ENCODE measurements at places on chromosomes 12 and 14.

- no peak overlapping the region for H3K27ac ChIP-seq
- no peaks in the 10 kb centered on the region for H3K36me3 ChIP-seq
- DNase-seq: no peak
- H3K4me3 ChIP-seq: no peak overlapping the region
Observed at GRCh38 chr14:94345344-94346064, 22.4 kb upstream of the SERPINA6 start.

DNA sequence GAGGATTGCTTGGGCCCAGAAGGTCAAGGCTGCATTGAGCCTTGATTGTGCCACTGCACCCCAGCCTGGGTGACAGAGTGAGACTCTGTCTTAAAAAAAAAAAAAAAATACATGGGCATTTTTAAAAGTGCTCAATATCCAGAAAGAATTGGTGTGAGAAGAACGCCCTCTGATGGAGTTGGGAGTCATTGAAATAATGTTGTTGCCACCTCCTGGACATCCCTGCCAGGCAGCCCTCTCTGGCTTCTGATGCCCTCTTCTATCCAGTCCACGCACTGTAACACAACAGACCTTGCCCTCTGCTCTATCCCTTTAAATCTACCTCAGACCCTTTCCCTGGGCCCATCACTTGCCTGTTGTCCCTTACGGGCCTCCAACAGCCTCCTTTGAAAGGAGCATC is 4.9 kb downstream of the PTGDR start:
- peaks cover 20% of the 10 kb centered on the region for H3K27me3 ChIP-seq
- no peak for DNase-seq
- H3K4me1 ChIP-seq: peaks cover 15% of the 10 kb centered on the region
- H3K36me3 ChIP-seq: no peaks in the 10 kb centered on the region
- no peak overlapping the region for H3K27ac ChIP-seq
- no peak overlapping the region for H3K4me3 ChIP-seq

- no peaks in the 10 kb centered on the region for H3K36me3 ChIP-seq
- no peak overlapping the region for H3K4me3 ChIP-seq
- H3K27ac ChIP-seq: no peak overlapping the region
- DNase-seq: no peak
- H3K4me1 ChIP-seq: no peaks in the 10 kb centered on the region
- H3K27me3 ChIP-seq: no peaks in the 10 kb centered on the region
Observed at GRCh38 chr14:53758141-53758540, 198.5 kb downstream of the BMP4 start.

DNA sequence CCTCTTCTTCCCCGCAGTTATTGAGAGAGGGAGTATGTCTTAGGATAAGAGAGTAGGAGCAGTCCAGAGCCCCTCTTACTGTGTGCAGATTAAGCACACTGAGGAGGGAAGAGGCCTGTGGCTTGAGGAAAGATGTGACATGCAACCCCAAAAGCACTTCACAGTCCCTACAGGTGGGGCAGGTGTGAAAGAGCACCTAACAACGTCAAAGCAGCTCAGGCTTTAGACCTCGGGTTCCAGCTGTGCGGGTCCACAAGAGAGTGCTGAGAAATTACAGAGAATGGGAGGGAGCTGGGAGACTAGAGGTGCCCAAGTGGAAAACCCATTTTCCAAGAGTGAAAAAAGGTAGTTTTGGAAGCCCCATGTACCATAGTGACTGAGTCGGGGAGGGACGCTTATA is 127.6 kb downstream of the SLC25A47 start:
- H3K4me3 ChIP-seq: no peak overlapping the region
- H3K36me3 ChIP-seq: no peaks in the 10 kb centered on the region
- no peak for DNase-seq
- H3K27ac ChIP-seq: no peak overlapping the region

- no peak overlapping the region for H3K4me3 ChIP-seq
- no peaks in the 10 kb centered on the region for H3K36me3 ChIP-seq
- peaks cover 21% of the 10 kb centered on the region for H3K4me1 ChIP-seq
- no peaks in the 10 kb centered on the region for H3K27me3 ChIP-seq
Observed at GRCh38 chr12:104602896-104603295, 146.1 kb downstream of the CHST11 start.

DNA sequence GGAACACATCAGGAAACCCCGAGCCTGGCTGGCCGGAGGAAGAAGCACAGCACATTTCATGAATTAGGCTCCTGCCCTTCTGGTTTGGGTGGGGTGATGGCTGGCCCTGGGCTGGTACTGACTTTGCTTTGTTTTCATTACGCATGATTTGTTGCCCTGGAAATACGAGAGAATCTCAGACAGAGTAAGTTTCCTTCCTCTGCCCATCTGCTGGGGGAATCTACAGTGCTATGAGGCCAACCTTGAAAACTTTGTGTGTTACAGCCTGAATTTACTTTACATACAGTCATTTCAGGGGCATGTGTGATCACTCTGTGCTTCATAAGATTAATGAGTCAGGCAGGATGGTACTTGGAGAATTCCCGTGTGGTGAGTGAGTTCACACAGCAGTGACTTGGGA is 20.5 kb upstream of the SLC5A8 start:
- no peaks in the 10 kb centered on the region for H3K36me3 ChIP-seq
- no peak for DNase-seq
- no peak overlapping the region for H3K27ac ChIP-seq
- no peaks in the 10 kb centered on the region for H3K27me3 ChIP-seq
- H3K4me1 ChIP-seq: no peaks in the 10 kb centered on the region

- no peaks in the 10 kb centered on the region for H3K4me1 ChIP-seq
- no peaks in the 10 kb centered on the region for H3K27me3 ChIP-seq
- no peak overlapping the region for H3K4me3 ChIP-seq
- no peaks in the 10 kb centered on the region for H3K36me3 ChIP-seq
- no peak for DNase-seq
- no peak overlapping the region for H3K27ac ChIP-seq
Observed at GRCh38 chr14:89746654-89747053, 207.9 kb downstream of the EFCAB11 start.

DNA sequence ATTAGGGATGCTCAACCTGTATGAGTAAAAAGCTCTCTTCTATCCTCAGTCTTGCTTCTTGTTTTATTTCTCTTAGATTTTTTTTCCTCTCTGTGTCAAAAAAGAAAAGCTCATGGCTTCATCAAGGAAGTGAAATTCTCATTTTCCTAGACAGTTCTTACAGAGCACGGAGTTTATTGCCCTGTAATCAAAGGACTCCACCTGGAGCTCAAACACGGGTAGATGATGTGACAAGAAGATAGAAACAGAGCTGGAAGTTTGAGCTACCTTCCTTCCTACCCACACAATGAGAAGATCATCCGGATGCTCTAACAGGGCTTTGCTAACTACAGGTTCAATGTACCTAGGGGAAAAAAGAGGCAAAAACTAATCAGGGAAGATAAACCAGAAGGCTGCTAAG is 564.8 kb downstream of the MED13L start:
- DNase-seq: no peak
- H3K36me3 ChIP-seq: no peaks in the 10 kb centered on the region
- no peak overlapping the region for H3K4me3 ChIP-seq
- no peak overlapping the region for H3K27ac ChIP-seq
- H3K27me3 ChIP-seq: no peaks in the 10 kb centered on the region

DNA sequence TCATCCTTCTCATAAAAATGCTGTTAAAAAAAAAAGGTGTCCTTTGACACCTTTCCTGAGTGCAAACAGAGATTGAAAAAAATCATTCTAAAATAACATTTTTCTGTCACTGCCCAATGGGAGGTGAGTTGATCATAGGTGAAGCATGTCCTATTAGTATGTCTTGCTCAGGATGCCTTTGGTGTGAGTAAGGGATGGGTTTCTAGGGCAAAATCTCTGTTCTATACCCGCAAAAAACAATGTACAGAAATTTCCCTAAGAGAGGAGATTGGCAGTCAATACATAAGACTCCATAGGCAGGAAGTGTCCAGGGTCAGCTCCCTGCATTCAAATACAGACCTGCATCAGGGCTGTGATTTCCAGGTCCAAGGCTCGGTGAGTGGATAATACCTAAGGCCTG is 195.2 kb downstream of the DAD1 start:
- no peak overlapping the region for H3K4me3 ChIP-seq
- no peaks in the 10 kb centered on the region for H3K27me3 ChIP-seq
- DNase-seq: no peak

- H3K36me3 ChIP-seq: peaks cover 75% of the 10 kb centered on the region
- no peak overlapping the region for H3K4me3 ChIP-seq
- H3K4me1 ChIP-seq: no peaks in the 10 kb centered on the region
- H3K27ac ChIP-seq: no peak overlapping the region
- no peak for DNase-seq
Observed at GRCh38 chr12:53713516-53713915, 13.7 kb downstream of the CALCOCO1 start.

- H3K4me3 ChIP-seq: no peak overlapping the region
- no peak for DNase-seq
- H3K27ac ChIP-seq: no peak overlapping the region
- H3K27me3 ChIP-seq: no peaks in the 10 kb centered on the region
Observed at GRCh38 chr14:92470811-92471210, 42.8 kb upstream of the RIN3 start.

DNA sequence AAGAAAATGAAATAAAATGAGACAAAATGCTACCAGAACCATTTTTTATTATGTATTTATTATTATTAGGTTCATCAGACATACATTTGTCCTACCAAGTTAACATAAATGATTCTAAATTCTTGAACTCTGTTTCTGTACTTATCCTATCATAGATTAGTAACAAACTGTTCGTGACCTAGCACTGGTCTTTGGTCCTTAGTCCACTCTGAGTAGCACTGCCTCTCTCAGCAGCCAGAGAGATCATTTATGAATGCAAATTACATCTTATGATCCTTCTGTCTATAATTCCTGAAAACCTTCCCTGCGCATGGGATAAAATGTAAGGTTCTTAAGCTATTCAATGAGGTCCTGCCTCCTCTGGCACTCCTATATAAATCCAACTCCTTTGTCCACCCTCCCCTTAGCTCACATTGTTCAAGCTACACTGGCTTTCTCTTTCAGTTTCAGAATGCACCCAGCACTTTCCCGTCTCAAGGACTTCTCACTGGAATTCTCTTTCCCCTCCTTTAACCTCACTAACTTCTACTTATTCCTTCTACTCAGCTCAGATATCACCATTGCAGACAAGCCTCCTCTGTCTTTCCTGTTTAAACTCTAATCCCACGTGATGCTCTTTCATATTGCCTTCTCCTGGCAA is 17.1 kb downstream of the PDZRN4 start:
- no peaks in the 10 kb centered on the region for H3K27me3 ChIP-seq
- no peaks in the 10 kb centered on the region for H3K36me3 ChIP-seq
- H3K27ac ChIP-seq: peak overlapping the region; percentile 40
- peaks cover 23% of the 10 kb centered on the region for H3K4me1 ChIP-seq
- no peak overlapping the region for H3K4me3 ChIP-seq

DNA sequence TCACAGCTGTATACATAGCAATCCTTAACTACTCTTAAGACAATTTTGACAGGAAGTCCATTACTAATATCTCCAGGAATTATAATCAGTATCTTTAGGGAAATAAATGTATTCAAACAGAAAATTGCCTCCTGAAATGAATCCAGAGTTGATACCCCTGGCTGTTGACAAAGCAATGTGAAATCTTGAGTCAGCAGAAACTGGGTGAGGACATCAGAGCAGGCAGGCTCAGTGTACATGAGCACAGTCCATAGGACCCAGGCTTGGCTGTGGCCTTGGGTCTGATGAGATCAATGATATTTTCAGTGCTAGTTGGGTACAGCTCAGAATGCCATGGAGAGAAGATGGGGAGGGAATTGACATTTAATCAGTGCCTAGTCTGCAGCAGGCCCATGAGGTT is 151.3 kb downstream of the SLC15A4 start:
- H3K36me3 ChIP-seq: no peaks in the 10 kb centered on the region
- H3K4me3 ChIP-seq: no peak overlapping the region
- H3K27me3 ChIP-seq: no peaks in the 10 kb centered on the region
- no peak overlapping the region for H3K27ac ChIP-seq

DNA sequence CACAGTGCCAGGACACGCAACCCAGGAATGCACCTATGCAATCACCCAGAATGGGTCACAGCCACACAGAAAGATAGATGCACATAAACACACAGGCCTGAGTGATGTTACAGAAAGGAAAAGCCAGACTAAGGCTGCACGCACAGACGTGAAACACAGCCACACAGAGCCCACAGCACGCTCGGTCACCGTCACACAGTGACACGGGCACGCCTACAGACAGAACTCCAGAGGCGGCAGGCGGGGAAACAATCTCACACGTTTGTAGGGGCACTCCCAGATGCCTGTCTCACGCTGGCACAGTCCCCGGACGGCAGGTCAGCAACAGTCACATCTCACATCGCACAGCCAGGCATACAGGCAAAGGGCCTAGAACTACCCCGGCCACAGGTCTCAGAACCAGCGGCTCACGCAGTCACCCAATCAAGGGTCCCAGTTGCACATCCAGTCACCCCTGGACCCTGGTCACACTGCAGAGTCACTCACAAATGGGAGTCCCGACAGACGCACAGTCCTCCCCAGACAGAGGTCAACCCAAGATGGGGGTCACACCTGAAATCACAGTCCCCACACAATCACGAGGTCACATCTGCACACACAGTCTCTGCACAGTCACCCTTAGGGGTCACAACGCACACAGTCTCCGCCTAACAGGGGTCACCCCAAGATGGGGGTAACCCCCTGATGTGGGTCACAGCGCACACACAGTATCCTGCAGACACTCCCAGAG is 790 bp downstream of the SSH1 start:
- peaks cover 70% of the 10 kb centered on the region for H3K4me1 ChIP-seq
- H3K27ac ChIP-seq: peak overlapping the region; percentile 94
- peak; percentile 85 for DNase-seq
- no peaks in the 10 kb centered on the region for H3K27me3 ChIP-seq
- no peaks in the 10 kb centered on the region for H3K36me3 ChIP-seq
- H3K4me3 ChIP-seq: peak overlapping the region; percentile 75

- H3K36me3 ChIP-seq: no peaks in the 10 kb centered on the region
- no peak for DNase-seq
- no peak overlapping the region for H3K4me3 ChIP-seq
Observed at GRCh38 chr12:106585521-106586277, 2.9 kb downstream of the RFX4 start.

DNA sequence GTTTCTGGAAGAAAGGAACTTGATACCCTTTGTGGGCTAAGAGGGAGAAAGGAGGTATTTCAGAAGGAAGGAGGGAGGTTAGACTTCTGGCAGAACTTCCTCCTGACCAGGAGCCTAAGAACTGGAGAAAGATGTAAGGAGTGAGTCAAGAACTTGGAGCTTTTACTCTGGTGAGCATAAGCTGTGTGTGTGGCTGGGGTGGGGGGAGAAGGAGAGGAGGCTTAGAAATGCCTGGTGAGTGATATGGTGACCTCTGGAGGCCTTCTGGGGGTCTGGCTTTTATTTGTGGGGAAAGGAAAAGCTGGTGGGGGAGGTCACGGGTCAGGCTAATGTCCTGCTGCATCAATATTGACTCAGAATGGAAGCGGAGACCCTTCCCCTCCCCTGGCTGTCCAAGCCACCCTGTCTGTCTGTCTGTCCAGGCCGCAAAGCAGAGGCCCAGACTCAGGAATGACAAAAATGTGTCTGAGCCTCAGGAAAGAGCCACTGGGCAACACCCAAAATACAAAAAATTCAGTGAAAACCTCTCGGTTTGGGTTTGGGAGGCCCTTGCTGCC is 4.8 kb downstream of the LRP1 start:
- H3K4me3 ChIP-seq: peak overlapping the region; percentile 19
- peaks cover 13% of the 10 kb centered on the region for H3K27me3 ChIP-seq
- H3K4me1 ChIP-seq: peaks cover 90% of the 10 kb centered on the region
- peak overlapping the region; percentile 98 for H3K27ac ChIP-seq
- H3K36me3 ChIP-seq: peaks cover 9% of the 10 kb centered on the region
- DNase-seq: no peak

- peak overlapping the region; percentile 91 for H3K4me3 ChIP-seq
- H3K27ac ChIP-seq: peak overlapping the region; percentile 92
- H3K4me1 ChIP-seq: peaks cover 23% of the 10 kb centered on the region
- no peak for DNase-seq
- H3K36me3 ChIP-seq: no peaks in the 10 kb centered on the region
Observed at GRCh38 chr14:55581342-55581771, 1.4 kb downstream of the KTN1 start.

- H3K4me3 ChIP-seq: peak overlapping the region; percentile 85
- no peak for DNase-seq
- H3K27ac ChIP-seq: peak overlapping the region; percentile 97
Observed at GRCh38 chr14:35405304-35405996, 901 bp upstream of the NFKBIA start.

All from stomach (tissue), 19 donors.